ENCODE measurements at places on chromosomes 6 and 20. TPM values are rescaled to one million over a fixed set of nuclear protein-coding genes. Genes with fewer than 3 reads are reported as not detected.

The SLC26A8 gene
- total RNA-seq = not detected

The FLRT3 gene
- not detected for total RNA-seq

GRCh38 chr20:19993958-19994669 is 23.0 kb upstream of the NAA20 start:
- DNase-seq = no peak
- no peak overlapping the region for H3K27ac ChIP-seq
- no peak overlapping the region for H3K4me3 ChIP-seq
- H3K4me1 ChIP-seq = no peaks in the 10 kb centered on the region
- H3K27me3 ChIP-seq = no peaks in the 10 kb centered on the region

DNA sequence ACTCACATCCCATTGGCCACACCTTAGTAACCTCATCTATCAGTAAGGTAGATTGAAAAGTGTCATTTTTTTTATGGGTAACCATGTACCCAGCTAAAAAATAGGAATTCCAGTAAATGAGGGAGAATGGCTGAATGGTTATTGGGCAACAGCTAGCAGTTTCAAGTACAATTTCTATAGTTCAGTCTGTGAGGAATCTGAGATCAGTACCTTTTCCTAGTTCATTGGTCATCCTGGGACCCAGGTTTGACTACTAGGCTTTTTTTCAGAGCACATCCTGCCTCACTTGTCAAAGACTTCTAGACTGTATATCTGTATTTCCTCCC is 28.3 kb downstream of the PHF3 start:
- DNase-seq = no peak
- H3K27ac ChIP-seq = no peak overlapping the region
- H3K36me3 ChIP-seq = peaks cover 5% of the 10 kb centered on the region
- no peak overlapping the region for H3K4me3 ChIP-seq
- no peaks in the 10 kb centered on the region for H3K27me3 ChIP-seq
- peaks cover 26% of the 10 kb centered on the region for H3K4me1 ChIP-seq

DNA sequence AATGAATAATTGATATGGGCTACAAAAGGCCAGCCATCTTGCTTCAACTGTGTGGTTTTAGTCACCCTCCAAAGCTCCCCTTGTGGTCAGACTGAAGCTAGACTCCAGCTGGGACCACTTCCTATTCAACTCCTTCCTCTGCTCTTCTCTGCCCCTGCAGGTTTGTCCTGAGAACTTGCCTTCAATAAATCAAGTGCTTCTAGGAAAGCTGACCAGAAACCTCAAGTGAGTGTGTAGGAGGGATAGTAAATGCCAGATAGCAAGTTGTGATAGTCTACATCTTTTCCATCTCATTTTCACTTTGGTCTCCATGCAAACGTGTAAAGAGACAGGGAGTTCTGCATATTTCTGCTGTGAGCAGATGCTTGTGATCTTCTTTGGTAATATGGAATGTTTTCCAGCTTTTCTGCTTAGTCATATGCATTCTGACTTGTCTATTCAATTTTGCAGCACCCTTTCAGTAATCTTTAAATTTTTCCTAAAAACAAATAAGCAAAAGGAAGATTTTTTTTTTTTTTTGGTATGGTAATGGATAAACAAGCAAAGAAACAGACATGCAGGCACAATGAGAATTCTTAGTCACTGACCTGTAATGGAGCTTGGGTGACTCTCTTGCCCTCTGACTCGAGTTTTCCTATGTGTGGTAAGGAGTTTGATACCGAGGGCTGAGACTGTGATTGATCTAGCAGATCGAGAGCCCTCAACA is 201.3 kb upstream of the BTBD3 start:
- H3K36me3 ChIP-seq = no peaks in the 10 kb centered on the region
- no peaks in the 10 kb centered on the region for H3K27me3 ChIP-seq
- no peak overlapping the region for H3K27ac ChIP-seq
- DNase-seq = no peak
- no peaks in the 10 kb centered on the region for H3K4me1 ChIP-seq
- no peak overlapping the region for H3K4me3 ChIP-seq

- H3K27me3 ChIP-seq = no peaks in the 10 kb centered on the region
- H3K36me3 ChIP-seq = no peaks in the 10 kb centered on the region
- no peak for DNase-seq
- no peak overlapping the region for H3K27ac ChIP-seq
- H3K4me3 ChIP-seq = no peak overlapping the region
Observed at GRCh38 chr6:168165373-168165772, 86.4 kb upstream of the FRMD1 start.

GRCh38 chr20:43903953-43904826 is 10.5 kb upstream of the TOX2 start:
- H3K4me1 ChIP-seq = peaks cover 14% of the 10 kb centered on the region
- no peaks in the 10 kb centered on the region for H3K27me3 ChIP-seq
- H3K27ac ChIP-seq = no peak overlapping the region
- no peak overlapping the region for H3K4me3 ChIP-seq

GRCh38 chr6:33112148-33112547 is 36.4 kb downstream of the HLA-DPB1 start:
- H3K4me1 ChIP-seq = peaks cover 23% of the 10 kb centered on the region
- H3K27ac ChIP-seq = no peak overlapping the region
- no peaks in the 10 kb centered on the region for H3K27me3 ChIP-seq
- peak; percentile 90 for DNase-seq
- H3K4me3 ChIP-seq = no peak overlapping the region

DNA sequence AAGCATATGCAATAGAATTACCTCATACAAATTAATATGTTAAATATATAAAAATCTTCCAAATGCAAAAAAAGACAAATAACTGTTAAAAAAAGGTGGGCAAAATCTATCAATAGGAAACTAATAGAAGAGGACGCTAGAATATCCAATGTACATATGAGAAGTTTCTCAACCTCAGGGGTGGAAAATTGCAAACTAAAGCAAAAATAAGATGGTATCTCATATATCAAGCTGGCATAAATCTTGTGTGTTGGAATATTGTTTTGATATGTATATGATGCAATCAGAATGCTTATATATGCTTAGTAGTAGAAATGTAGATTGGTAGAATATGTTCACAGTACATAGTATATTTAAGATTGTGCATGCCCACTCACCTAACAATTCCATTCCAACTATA is 395.0 kb upstream of the OPRM1 start:
- DNase-seq = no peak
- H3K36me3 ChIP-seq = no peaks in the 10 kb centered on the region
- no peak overlapping the region for H3K27ac ChIP-seq
- H3K27me3 ChIP-seq = no peaks in the 10 kb centered on the region
- H3K4me3 ChIP-seq = no peak overlapping the region

GRCh38 chr6:143955971-143956370 is 52.1 kb downstream of the PLAGL1 start:
- no peaks in the 10 kb centered on the region for H3K4me1 ChIP-seq
- no peak overlapping the region for H3K4me3 ChIP-seq
- no peaks in the 10 kb centered on the region for H3K36me3 ChIP-seq
- H3K27me3 ChIP-seq = no peaks in the 10 kb centered on the region
- no peak for DNase-seq

- no peaks in the 10 kb centered on the region for H3K27me3 ChIP-seq
- no peak for DNase-seq
- H3K27ac ChIP-seq = no peak overlapping the region
- H3K4me1 ChIP-seq = peaks cover 44% of the 10 kb centered on the region
- no peak overlapping the region for H3K4me3 ChIP-seq
- H3K36me3 ChIP-seq = peaks cover 16% of the 10 kb centered on the region
Observed at GRCh38 chr6:30055513-30055912, 5.6 kb upstream of the POLR1H start.

- H3K27me3 ChIP-seq = no peaks in the 10 kb centered on the region
- H3K36me3 ChIP-seq = no peaks in the 10 kb centered on the region
- H3K4me1 ChIP-seq = no peaks in the 10 kb centered on the region
- H3K27ac ChIP-seq = no peak overlapping the region
- no peak overlapping the region for H3K4me3 ChIP-seq
- no peak for DNase-seq
Observed at GRCh38 chr6:17291778-17292177, 10.6 kb downstream of the RBM24 start.

DNA sequence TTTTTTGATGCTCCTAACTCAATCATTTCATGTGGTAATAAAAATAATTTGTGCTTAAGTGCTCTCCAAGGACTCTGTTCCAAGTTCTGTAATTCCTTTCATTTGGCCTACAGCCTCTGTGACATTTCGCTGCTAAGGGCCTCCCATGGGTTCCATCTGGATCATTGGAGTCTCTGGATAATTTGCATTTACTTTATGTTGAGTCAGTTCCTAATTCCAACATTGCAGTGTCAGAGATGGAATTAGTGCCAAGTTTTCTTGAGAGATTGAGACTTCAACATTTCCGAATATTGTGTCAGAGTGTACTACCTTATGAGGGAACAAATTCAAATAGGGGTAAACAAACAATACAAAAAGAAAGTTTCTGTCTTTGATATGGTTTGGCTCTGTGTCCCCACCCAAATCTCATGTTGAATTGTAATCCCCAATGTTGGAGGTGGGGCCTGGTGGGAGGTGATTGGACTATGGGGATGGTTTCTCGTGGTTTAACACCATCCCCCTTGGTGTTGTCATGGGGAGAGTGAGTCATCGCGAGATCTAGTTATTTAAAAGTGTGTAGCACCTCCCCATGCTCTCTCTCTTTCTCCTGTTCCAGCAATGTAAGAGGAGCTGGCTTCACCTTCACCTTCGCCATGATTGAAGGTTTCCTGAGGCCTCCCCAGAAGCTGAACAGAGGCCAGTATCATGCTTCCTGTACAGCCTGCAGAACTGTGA is 244.1 kb upstream of the TBX18 start:
- H3K36me3 ChIP-seq = no peaks in the 10 kb centered on the region
- no peak overlapping the region for H3K4me3 ChIP-seq
- no peak overlapping the region for H3K27ac ChIP-seq
- no peak for DNase-seq
- H3K27me3 ChIP-seq = no peaks in the 10 kb centered on the region
- H3K4me1 ChIP-seq = no peaks in the 10 kb centered on the region

DNA sequence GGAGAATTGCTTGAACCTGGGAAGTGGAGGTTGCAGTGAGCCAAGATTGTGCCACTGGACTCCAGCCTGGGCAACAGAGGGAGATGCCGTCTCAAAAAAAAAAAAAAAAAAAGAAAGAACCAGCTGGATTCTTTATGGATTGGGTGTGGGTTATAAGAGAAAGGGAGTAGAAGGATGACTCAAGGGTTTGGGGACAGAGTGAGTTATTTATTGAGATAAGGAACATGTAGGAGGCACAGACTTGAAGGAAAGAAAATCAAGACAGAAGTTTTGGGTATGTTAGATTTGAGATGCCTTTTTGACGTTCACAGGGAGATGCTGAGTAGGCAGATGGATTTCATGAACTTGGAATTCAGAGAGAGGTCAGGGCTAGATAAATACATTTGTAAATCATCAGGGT is 47.6 kb downstream of the KIZ start:
- H3K36me3 ChIP-seq = no peaks in the 10 kb centered on the region
- H3K27ac ChIP-seq = no peak overlapping the region
- no peaks in the 10 kb centered on the region for H3K4me1 ChIP-seq
- H3K27me3 ChIP-seq = no peaks in the 10 kb centered on the region
- DNase-seq = no peak
